ENCODE measurements at places on chromosomes 5 and 9. TPM values are rescaled to one million over a fixed set of nuclear protein-coding genes. Genes with fewer than 3 reads are reported as not detected.
A peak's percentile ranks its signal among the peaks of the same experiment; 100 is the strongest.

- H3K27me3 ChIP-seq = no peaks in the 10 kb centered on the region
- DNase-seq = no peak
- no peak overlapping the region for H3K4me3 ChIP-seq
- no peak overlapping the region for H3K27ac ChIP-seq
- no peaks in the 10 kb centered on the region for H3K4me1 ChIP-seq
Measured at GRCh38 chr5:41598011-41598410, 87.6 kb upstream of the PLCXD3 start.

WNK2 gene
- polyA plus RNA-seq = 0.12 TPM

SETX gene
- 15.0 TPM for polyA plus RNA-seq

SPATA31C1 gene
- not detected for polyA plus RNA-seq

GRCh38 chr5:90983711-90984124 lies 399.4 kb downstream of the ARRDC3 start:
- no peaks in the 10 kb centered on the region for H3K27me3 ChIP-seq
- H3K36me3 ChIP-seq = no peaks in the 10 kb centered on the region
- DNase-seq = peak; percentile 24
- H3K4me3 ChIP-seq = no peak overlapping the region
- no peak overlapping the region for H3K27ac ChIP-seq
- H3K4me1 ChIP-seq = peaks cover 19% of the 10 kb centered on the region

GALNT12 gene
- 7.4 TPM for polyA plus RNA-seq

DNA sequence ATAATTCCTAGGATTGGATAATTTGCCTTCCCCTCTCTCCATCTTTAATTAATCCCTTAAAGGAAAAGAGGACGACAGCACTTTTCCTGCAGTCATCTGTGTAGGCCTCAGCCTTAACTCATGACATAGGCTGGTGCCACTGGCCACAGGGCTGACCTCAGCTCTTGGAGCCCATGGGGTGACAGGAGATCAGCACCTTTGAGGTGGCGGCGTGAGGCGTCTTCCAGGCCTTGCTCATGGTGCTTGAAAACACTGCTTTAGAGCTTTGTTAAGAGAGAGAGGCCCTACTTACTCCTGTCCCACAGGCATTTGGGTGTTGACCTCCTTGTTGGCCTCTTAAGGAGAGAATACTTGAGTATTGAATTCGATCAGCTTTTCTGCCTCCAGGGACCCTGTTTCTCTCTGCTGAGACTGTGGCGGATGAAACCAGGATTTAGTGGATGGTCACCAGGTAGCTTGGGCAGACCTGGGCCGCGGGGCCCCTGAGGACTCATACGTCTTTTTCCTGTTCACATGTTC lies 23.4 kb downstream of the TENT4A start:
- peaks cover 27% of the 10 kb centered on the region for H3K4me1 ChIP-seq
- no peak for DNase-seq
- no peak overlapping the region for H3K4me3 ChIP-seq
- H3K36me3 ChIP-seq = peaks cover 46% of the 10 kb centered on the region
- H3K27me3 ChIP-seq = no peaks in the 10 kb centered on the region

HTR1A gene
- not detected for polyA plus RNA-seq

DNA sequence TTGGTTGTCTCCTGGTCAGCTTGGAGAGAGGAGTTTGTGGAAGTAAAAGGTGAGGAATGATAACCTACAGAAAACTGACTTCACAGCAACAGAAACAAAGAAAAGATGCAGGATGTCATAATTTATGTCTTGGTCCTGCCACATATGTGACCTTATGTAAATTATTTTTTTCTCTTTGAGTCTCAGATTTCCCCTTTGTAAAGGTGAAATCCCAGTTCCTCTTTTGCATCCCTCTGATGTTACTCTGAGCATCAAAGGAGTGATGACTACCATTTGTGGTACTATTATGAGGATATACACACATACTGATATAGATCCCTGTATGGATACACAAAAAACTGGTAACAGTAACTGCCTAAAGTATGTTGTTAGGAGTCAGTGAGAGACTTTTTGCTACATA lies 1.4 kb upstream of the THG1L start:
- H3K27me3 ChIP-seq = no peaks in the 10 kb centered on the region
- H3K4me3 ChIP-seq = no peak overlapping the region
- peaks cover 13% of the 10 kb centered on the region for H3K36me3 ChIP-seq

DNA sequence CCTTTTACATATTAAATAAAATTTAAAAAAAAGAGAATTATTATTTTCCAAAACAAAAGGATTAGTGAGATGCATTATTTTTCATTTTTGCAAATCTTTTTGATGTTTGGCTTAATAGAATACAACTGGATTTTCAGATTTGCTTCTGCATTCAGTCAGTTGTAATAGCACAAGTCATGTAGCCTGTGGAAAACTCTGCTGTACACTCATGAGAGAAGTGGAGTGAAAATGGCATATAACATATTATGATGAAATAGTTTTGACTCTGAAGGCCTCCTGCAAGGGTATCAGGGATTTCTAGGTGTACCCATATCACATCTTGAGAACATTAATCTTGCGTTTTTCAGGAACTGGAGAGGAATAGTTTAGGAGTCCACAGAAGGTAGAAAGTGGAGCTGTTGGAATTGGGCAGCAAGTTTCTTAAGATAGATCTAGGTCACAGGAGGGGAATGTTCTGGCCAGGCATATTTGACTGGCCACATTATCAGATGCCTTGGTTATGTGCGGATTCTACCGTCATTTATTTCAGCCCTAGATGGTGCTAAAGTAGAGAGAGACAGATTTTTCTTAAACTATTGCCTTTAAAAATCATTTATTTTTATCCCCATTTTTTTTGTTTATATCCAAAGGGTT lies 16.4 kb downstream of the LNPEP start:
- no peak overlapping the region for H3K4me3 ChIP-seq
- H3K27me3 ChIP-seq = no peaks in the 10 kb centered on the region
- peaks cover 2% of the 10 kb centered on the region for H3K4me1 ChIP-seq
- H3K36me3 ChIP-seq = no peaks in the 10 kb centered on the region

- DNase-seq = no peak
- no peaks in the 10 kb centered on the region for H3K36me3 ChIP-seq
- no peak overlapping the region for H3K27ac ChIP-seq
- no peak overlapping the region for H3K4me3 ChIP-seq
- no peaks in the 10 kb centered on the region for H3K4me1 ChIP-seq
Measured at GRCh38 chr5:54672871-54673270, 155.3 kb downstream of the SNX18 start.

DNA sequence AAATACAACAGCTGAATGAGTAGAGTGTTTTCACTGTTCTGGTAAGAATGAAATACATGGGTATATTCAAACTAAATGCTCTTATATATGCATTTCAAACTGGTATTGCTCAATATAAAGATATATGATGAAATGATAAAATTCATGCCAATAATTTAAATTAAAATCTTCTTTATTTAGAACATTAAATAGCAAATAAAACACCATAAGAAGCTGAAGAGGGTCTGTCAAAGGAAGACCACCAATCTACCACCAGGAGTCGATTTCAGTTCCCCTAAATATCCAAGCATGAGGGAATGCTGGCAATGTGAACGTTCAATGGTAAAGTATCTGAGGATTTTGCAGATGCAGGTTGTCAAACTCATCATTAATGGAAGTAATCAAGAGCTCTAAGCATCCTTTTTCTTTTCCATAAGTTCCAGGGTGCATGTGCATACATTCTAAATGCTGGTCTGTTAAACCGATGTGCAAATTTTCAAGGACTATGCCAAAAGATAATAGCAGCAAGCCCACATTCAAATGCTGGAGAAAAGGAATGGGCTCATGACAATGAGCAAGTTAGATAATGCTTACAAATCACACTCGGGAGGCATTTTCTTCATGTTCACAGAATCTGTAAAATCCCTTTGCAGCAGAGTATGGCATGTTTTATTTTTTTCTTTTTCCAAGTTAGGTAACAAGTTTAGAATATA lies 118.8 kb upstream of the MTAP start:
- DNase-seq = no peak
- H3K4me3 ChIP-seq = no peak overlapping the region
- no peaks in the 10 kb centered on the region for H3K27me3 ChIP-seq

GRCh38 chr9:112508377-112508776 lies 21.8 kb downstream of the KIAA1958 start:
- H3K27ac ChIP-seq = no peak overlapping the region
- DNase-seq = no peak
- H3K4me1 ChIP-seq = no peaks in the 10 kb centered on the region
- no peaks in the 10 kb centered on the region for H3K27me3 ChIP-seq
- no peaks in the 10 kb centered on the region for H3K36me3 ChIP-seq
- no peak overlapping the region for H3K4me3 ChIP-seq

- no peak for DNase-seq
- H3K4me3 ChIP-seq = no peak overlapping the region
- no peaks in the 10 kb centered on the region for H3K36me3 ChIP-seq
- H3K27me3 ChIP-seq = no peaks in the 10 kb centered on the region
- H3K27ac ChIP-seq = peak overlapping the region; percentile 100
Measured at GRCh38 chr9:94875300-94876020, 149.0 kb downstream of the AOPEP start.

DNA sequence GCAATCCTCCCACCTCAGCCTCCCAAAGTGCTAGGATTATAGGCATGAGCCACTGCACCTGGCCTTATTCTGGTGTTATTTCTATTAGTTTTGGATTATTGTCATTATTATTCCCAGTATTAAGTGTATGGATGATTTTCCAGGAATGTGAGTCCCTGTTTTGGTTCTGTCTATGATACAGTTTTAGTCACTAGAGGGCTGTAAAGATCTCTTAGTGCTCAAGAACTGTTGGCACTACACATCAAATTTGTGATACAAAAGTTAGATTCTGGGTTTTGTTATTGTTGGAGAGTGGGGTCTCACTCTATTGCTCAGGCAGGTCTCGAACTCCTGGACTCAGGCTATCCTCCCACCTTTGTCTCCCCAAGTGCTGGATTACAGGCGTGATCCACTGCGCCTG lies 12.1 kb downstream of the CCL28 start:
- peaks cover 16% of the 10 kb centered on the region for H3K27me3 ChIP-seq
- no peak overlapping the region for H3K4me3 ChIP-seq
- no peaks in the 10 kb centered on the region for H3K36me3 ChIP-seq
- H3K27ac ChIP-seq = no peak overlapping the region
- no peaks in the 10 kb centered on the region for H3K4me1 ChIP-seq

BTNL8 gene
- polyA plus RNA-seq = not detected

- peak; percentile 46 for DNase-seq
- no peaks in the 10 kb centered on the region for H3K4me1 ChIP-seq
- peaks cover 46% of the 10 kb centered on the region for H3K36me3 ChIP-seq
- no peak overlapping the region for H3K27ac ChIP-seq
- H3K27me3 ChIP-seq = no peaks in the 10 kb centered on the region
- no peak overlapping the region for H3K4me3 ChIP-seq
Measured at GRCh38 chr9:100011062-100011681, 87.6 kb downstream of the ERP44 start.

DNA sequence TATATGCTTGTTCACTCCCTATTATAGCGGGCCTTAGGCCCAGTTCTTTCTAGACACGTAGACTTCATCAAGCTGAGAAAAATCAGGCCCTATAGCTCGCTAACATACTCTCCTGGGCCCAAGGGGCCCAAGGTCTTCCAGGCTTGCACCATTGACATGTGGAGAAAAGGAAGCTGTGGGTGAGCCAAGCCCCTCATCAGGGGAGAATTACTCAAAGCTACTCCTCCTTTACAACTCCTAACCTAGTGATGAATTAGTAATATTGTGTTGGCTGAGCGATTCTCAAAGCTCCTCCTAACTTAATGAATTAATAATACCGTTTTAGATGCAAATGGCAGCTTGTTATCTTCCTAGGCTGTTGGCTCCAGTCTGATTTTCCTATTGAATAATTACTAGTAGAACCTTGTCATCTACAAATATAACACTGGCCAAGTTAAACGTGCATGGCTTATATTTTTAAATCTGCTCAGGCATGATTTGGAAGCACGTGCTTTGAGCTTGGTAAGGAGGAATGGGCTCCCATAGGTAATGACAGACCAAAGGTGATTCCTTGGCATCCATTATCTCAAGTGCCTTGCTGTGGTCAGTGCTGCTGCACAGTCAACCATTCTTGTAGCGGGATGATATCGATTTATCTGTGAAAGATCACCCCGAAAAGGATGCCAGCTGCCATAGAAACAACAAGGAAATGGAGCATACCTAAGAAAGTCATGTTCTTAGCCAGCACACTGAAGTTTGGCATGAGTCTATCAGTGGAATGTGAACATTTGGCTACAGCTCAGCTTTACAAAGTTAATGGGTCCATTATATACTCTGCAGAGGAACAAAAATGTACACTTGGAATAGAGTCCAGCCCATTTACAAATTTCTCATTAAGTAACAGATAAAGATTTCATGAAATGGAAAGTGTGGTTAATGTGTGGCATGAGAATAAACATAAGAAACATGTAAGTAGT lies 23.8 kb downstream of the LVRN start:
- no peaks in the 10 kb centered on the region for H3K4me1 ChIP-seq
- no peaks in the 10 kb centered on the region for H3K27me3 ChIP-seq

GRCh38 chr5:159510282-159510681 lies 180.0 kb upstream of the IL12B start:
- H3K27ac ChIP-seq = no peak overlapping the region
- no peaks in the 10 kb centered on the region for H3K4me1 ChIP-seq
- H3K4me3 ChIP-seq = no peak overlapping the region

DNA sequence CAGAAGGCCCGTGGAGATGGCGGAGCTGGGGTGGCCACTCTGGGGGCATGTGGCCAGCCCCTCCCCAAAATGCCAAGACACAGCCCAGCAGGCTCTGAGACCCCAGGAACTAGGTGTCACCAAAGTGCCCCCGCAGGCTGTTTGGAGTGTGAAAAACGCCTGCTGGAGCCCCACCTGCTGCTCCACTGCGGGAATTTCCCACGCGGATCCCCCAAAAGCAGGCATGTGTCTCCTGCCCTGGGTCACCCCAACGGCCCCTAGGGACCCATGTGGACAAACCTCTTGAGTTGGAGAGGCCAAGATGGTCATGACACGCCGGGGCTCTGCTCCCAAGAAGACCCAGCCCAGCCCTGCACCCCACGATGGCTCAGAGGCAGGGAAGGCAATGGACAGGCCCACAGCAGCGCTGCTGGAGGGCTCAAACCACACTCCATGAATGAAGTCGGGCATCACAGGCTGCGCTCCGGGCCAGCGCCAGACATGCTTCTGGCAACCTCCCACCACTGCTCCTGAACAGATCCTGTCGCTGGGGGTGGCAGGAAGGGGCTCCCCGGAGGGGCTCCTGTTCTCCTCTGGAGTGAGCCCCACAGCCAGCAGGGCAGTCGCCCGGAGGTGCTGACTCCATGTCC lies 15.3 kb downstream of the NOTCH1 start:
- DNase-seq = no peak
- H3K27me3 ChIP-seq = no peaks in the 10 kb centered on the region
- H3K27ac ChIP-seq = no peak overlapping the region
- H3K4me1 ChIP-seq = peaks cover 11% of the 10 kb centered on the region

DNA sequence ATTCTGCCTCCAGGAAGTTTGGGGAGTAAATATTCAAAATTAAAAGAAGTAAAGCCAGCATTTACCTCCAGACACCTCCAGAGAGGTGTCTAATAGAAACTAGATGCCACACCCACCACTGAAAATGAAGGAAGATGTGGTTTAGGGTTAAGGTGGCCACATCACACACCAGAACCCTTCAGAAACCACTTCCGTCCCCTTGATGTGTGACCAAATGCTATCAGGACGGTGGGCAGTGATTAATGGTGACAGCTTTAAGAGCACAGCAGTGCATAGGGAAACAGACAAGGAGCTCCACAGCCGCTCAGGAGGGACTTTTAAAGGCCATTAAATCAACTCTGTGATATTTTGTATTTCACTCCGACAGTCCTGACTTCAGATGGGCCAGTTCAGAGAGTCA lies 295.2 kb downstream of the BRINP1 start:
- no peak overlapping the region for H3K27ac ChIP-seq
- H3K27me3 ChIP-seq = no peaks in the 10 kb centered on the region

NUTM2G gene
- polyA plus RNA-seq = not detected

Measured in SK-N-SH (cell line).